ENCODE measurements at places on chromosomes 2 and 18.

DNA sequence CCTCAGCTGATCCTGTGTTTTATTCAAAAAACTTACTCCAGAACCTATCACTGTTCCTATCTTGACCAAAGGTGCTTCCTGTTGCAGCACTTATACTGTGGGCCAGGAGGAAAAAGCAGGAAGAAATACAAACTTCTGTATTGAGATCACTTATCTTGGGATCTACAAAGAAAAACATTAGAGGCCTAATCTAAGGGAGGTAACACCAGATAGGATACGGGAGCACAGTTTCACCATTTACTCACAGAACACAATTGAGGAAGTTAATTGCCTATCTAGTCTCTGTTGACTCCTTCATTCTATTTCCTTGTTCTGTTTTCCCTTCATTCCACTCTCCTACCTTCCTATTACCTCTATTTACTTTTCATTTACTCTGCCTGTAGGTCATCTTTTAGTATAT lies 287.2 kb upstream of the LINC00305 start:
- DNase-seq, result no peak

- no peak for DNase-seq
These were observed 7.3 kb downstream of the MAP4K3 start for GRCh38 chr2:39429746-39430145.

- no peak for DNase-seq
These were observed 35.5 kb downstream of the ZEB2 start for GRCh38 chr2:144484201-144484948.

- DNase-seq, result no peak
These were observed 4.3 kb downstream of the COL3A1 start for GRCh38 chr2:188978291-188979081.

GRCh38 chr18:48913201-48913600 lies 37.6 kb downstream of the SMAD7 start:
- DNase-seq, result no peak

DNA sequence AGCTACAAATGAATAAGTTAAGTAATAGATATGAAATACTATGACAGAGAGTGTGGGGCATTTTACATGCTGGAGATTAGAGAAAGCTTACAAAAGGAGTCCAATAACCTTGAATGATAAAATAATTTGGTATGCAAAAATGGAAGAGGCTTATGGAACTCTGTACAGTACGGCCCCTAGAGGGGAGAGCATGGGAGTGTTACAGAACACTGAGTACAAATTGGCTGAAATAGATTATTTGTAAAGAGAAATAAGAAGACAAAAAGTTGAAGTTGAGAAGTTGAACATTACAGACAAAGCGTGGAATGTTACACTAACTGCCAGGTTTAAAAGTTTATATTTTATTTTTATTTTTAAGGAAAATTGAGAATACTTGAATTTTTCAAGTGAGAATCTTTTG lies 192.1 kb upstream of the DOK6 start:
- no peak for DNase-seq

GRCh38 chr2:62292190-62292589 lies 96.3 kb downstream of the B3GNT2 start:
- DNase-seq, result peak; percentile 51

DNA sequence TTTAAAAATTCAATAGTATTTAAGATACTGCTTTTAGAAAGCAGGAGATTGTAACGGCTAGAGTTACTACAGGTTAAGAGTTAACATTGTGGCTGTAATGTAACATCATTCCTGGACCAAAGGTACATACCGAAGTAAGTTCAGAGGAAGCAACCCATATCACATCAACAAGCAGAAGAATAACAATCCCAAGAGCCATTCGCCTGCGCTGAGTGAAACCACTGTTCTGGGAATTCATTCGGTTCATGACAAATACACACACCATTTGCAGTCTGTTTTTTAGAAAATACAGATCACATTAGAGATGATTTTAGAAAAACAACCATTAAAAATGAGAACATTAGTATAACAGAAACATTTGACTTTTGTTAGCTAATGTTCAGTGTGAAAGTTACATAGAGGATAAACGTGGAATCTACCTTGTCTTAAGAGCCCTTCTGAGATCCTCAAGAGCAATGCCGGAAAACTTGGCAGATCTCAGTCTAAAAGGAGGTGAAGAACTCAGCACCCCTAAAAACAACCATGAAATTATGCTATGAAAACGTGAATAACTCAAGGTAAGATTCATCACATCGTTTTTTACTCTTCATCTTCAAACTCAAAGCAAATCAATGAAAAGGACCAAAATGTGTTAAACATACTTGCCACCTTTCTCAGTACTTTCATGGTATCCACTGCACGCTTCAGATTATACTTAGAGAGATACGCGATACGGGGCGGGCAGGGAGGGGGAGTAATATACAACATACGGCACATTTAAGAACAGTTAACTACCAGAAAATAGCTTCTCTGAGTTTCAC lies 1.2 kb downstream of the SLC35F5 start:
- DNase-seq, result no peak

DNA sequence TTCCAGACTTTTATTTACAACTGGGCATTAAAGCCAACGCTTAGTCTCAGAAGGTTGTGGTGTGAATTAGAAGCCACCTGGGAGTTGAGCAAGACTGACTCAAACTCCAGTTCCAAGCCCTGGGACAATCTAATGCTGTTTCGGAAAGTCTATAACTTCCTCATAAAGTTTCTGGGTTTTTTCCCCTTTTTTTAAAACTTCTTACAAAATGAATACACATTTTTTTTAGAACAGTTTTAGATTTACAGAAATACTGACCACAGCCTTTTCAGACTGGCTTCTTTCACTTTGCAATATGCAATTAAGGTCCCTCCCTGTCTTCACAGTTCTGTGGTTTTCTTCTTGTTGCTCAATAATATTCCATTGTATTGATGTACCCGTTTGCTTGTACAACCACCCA lies 115.9 kb upstream of the TWIST2 start:
- no peak for DNase-seq

GRCh38 chr2:137249463-137250130 lies 484.3 kb downstream of the THSD7B start:
- no peak for DNase-seq

GRCh38 chr2:30164131-30164925 lies 17.5 kb downstream of the YPEL5 start:
- no peak for DNase-seq

DNA sequence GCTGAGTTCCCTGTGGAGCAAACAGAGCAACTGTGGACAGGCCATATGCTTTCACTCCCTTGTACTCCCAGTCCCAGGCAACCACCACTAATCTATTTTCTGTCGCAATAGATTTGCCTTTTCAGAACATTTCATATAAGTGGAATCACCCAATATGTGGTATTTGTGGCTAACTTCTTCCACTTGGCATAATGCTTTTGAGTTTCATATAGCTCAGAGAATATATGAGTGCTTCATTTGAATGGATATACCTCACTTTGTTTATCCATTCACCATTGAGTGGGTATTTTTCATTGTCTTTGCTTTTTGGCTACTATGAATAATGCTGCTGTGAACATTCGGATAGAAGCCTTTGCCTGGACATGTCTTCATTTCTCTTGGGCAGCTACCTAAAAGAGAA lies 151.9 kb downstream of the CERS6 start:
- DNase-seq, result no peak

- no peak for DNase-seq
These were observed 3.3 kb upstream of the SLC66A2 start for GRCh38 chr18:79954791-79955190.

GRCh38 chr2:28608500-28609424 lies 112.9 kb downstream of the PLB1 start:
- DNase-seq, result no peak

DNA sequence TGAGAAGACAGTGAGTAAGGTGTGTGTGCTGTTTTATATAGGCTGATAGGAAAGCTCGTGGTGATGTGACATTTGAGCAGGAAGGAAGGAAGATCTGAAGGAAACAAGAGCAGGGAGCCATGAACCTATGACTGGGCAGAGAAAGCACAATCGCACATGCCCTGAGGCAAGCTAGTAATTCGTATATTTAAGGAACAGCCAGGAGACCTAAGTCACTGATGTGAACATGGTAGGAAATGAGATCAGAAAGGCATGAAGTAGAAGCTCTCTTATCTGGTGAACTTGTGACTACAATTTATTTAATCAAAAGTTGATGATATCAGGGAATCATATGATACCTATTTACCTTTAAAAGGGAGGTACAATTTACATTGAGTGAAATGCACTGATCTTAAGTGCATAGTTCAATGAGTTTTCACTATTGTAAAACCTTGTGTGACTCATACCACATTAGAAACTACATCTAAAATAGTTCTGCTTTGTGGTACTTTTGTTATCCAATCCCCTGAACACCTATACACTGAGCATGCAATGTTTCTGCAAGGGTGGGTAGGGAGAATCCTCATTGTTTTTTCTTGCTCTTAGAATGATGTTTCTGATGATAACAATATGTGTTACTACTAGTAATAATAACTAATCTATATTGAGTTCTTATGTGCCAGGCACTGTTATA lies 67.5 kb downstream of the GALNT13 start:
- no peak for DNase-seq

DNA sequence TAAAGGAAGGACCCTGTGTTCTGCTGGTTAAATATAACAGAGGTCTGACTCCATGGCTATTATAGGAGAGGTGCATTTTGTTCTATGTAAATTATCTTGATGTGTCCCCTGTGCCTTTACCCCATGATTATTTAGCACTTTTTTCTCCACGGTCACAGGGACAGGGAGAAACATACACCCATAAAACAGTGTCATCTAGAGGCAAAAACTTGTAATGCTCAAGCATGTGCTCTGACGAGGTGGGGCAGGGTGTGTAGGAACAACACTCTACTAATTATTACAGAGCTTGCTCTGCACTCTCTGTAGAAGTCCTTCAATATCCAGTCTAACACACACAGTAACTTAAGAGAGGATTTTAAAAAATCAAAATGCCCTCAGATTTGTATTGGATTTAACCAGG lies 187.9 kb downstream of the NEDD4L start:
- no peak for DNase-seq

- DNase-seq, result no peak
These were observed 44.9 kb downstream of the PSMG2 start for GRCh38 chr18:12747530-12748315.

- no peak for DNase-seq
These were observed 14.5 kb downstream of the PDCD1 start for GRCh38 chr2:241844066-241844728.

DNA sequence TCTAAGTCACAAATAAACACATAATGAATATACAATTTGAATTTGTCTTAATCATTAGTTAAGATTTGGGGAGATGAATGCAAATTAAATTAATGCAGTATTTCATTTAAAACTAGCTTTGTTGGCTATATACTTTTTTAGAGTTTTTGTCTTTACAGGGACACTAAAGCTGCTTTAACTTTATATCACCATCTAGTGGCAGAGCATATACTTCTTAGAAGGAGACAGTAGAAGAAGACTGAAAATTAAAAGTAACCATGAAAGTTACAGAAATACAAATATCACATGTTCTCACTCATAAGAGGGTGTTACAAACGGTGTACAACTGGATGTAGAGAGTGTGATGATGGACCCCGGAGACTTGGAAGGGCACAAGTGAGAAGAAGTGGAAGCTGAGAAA lies 268.3 kb upstream of the NETO1 start:
- DNase-seq, result no peak

GRCh38 chr18:21725201-21725600 lies 15.4 kb upstream of the MIB1 start:
- DNase-seq, result no peak

DNA sequence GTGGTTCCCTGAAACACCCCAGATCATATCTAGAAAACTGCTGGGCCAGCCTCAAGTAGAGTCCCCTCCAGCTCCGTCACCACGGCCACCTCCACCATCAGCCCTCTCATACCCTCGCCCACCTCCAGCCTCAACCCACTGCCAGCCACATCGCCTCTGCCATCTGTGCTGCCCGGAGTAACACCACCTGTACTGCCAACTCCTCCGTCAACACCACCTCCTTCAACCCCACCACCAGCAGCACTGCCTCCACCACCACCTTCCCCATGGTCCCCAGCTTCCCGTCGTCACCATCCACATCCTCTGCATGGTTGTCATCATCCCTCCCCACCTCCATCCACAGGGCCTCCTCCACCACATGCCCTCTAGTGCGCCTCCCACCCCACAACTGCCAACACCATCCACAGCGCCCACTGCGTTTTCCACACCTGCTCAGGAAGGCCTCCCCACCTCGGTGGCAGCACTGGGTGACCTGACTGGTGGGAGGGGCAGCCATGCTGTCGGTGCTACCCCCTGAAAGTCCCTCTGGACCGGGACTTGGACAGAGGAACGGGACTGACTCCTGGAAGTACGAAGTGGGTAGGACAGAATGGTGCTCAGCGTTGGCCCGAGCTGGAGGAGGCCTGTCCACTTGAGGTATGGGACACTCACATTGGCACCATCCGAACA lies 1.6 kb downstream of the SNED1 start:
- no peak for DNase-seq

GRCh38 chr2:54738281-54738680 lies 14.8 kb downstream of the EML6 start:
- DNase-seq, result no peak

DNA sequence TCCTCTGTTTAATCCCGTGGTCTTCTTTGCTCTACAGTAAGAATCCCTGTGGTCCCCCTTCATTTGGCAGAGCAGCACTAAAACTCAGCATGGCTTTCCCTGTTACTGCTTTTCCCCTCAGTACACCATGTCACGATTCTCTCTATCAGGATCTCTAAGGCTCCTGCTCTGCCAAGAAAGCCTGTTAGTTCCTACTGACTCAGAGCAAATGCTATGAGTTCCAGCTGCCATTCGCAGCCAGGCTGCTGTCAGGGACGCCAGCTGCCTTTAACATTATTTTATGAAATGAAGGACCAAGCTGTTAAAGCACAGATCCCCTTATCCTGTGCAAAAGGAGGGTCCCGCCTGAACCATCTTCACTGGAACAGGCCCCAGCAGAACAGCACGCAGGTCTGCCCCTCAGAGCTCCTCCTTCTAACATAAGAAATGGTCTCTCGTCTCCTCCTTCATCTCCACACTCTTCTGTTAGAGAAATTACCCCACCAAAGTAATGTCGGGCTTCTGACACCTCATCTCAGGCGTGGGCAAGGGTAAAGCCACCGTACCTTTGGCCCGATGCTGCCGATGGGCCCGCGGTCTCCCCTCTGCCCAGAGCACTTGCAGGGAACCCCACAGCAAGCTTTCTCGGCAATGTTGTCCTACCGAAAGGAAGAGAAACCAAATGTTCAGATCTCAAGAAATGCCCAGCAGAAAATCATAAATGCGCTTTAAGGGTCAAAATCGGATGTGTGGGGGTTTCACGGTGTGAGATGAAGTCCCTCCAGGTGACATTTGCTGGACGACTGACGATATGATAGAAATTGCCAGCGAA lies 52.6 kb downstream of the COL6A3 start:
- no peak for DNase-seq

GRCh38 chr2:146992057-146992456 lies 852.8 kb upstream of the ACVR2A start:
- no peak for DNase-seq

GRCh38 chr2:172297531-172297930 lies 129.9 kb upstream of the ITGA6 start:
- DNase-seq, result no peak

- no peak for DNase-seq
These were observed 487.6 kb downstream of the METTL4 start for GRCh38 chr18:2083691-2084090.

GRCh38 chr2:128799730-128800129 lies 481.1 kb upstream of the HS6ST1 start:
- DNase-seq, result no peak

Measured in NCI-H510A (cell line).